Activated naive CD4-positive, alpha-beta T cell (primary cell): ENCODE measurements at places on chromosomes 7 and 10.

GRCh38 chr10:24382979-24383663, 174.2 kb downstream of the KIAA1217 start:
- DNase-seq = no peak

GRCh38 chr10:104391150-104391968, 37.7 kb downstream of the CFAP58 start:
- no peak for DNase-seq

- no peak for DNase-seq
These were observed 254.2 kb downstream of the MAGI2 start for GRCh38 chr7:79199266-79199665.

- DNase-seq = no peak
These were observed 43.0 kb downstream of the UNCX start for GRCh38 chr7:1275451-1276381.

DNA sequence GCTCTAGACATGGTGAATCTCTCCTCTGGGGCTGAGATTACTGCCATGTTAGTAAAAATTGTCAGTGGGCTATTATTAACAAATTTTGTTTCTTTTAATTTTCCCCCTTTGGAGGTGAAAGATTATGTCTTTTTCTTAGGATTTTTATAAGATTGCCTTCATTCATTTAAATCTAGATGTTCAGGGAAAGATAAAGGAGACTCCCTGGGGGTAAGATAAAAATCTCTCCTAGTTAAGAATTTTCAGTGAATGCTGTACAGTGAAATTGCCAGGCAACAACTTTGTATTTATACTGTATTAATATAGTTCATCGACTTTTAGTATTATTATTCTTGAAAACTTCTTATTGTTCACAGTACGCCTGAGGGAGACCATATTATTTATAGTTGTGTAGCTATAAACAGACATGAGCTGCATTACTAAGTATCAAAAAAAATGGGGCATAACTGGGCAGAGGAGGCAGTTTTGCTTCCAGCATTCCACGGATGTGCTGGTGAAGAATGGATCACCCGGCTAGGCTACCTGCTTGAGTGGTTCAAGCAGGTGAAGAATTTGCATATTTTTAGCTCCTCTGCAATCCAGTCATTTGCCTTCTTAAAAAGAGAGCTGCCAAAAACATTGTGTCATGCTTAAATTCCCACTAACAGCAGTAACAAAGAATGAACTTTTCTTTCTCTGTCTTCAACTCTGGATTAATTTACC, 552.1 kb downstream of the DNAJB9 start:
- DNase-seq = no peak

DNA sequence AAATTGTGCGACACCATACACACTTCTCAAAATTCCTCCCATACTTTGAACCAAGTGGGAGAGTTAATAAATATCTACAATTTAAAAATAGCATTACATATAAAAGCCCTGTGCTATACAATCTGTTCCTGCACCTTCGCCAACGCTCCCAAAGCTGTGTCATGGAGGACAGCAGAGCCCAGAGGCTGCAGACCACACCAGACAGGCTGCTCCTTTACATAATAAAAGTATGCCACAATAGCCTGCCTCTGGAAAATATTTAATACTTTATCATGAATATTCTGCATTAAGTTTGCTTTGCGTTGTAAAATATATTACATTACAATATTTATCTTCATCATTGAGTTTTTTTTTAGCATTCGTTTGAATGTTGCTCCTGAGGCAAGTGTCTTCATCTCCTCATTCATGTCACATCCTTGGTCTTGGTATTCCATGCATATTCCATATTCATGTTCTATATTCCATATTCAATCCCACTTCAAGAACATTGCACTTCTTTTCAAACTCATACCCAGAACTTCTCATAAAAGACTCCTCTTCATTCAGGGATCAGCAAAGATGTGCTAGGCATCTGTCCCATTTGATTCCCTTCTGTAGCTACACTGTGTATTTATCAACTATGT, 663.9 kb downstream of the POM121L12 start:
- DNase-seq = no peak

GRCh38 chr7:128100949-128101713, 69.9 kb upstream of the LRRC4 start:
- DNase-seq = no peak

GRCh38 chr7:2141021-2141410, 91.7 kb downstream of the MAD1L1 start:
- no peak for DNase-seq

- no peak for DNase-seq
These were observed 58.6 kb downstream of the PLXDC2 start for GRCh38 chr10:19874791-19875190.

DNA sequence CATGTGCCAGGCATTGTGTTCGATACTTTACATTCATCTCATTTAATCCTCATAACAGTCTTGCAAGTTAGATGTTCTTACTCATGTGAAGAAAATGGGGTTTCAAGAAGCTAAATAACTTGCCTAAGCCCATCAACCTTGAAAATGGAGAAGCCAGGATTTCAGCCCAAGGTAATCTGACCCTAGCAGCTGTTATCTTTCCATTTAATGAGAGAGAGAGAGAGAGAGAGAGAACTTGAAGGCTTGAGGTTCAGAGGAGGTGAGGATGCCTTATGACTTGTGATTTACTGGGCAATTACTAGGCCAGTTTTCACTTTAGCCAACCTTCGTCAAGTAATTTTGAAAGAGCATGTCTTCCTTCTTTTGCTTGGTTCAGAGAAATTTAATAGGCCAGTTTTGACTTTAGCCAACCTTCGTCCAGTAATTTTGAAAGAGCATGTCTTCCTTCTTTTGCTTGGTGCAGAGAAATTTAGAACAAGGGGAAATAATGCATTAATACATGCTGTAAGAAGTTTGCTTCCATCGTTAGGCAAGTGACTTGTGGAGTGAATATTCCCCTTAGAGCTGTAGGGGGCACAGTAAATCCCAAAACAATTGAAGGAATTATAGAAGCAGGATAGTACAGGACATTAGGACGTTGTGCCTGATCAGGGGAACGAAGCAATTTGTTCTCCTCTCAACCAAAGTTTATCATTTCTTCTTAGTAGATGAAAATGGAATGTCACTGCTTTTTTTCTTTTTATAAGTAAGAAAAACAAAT, 143.0 kb upstream of the BMPER start:
- DNase-seq = no peak

DNA sequence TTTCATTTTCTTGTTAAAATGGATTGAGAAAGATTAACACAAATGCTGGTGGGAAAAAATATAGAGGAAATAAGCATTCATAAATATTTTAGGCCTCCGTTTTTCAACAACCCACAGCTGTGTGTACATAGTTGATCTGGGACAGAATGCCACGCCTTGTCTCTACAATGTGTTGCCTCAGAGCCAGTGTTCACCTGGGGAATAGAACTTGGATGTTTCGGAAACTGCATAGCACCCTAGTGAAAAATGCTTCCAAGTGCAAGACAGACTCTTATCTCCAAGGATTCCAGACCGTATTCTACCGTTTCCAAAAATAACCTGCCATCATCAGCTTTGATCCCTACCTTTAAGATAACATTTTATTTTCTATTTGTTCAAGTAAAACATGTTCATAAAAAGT, 260.9 kb downstream of the SDK1 start:
- DNase-seq = no peak

DNA sequence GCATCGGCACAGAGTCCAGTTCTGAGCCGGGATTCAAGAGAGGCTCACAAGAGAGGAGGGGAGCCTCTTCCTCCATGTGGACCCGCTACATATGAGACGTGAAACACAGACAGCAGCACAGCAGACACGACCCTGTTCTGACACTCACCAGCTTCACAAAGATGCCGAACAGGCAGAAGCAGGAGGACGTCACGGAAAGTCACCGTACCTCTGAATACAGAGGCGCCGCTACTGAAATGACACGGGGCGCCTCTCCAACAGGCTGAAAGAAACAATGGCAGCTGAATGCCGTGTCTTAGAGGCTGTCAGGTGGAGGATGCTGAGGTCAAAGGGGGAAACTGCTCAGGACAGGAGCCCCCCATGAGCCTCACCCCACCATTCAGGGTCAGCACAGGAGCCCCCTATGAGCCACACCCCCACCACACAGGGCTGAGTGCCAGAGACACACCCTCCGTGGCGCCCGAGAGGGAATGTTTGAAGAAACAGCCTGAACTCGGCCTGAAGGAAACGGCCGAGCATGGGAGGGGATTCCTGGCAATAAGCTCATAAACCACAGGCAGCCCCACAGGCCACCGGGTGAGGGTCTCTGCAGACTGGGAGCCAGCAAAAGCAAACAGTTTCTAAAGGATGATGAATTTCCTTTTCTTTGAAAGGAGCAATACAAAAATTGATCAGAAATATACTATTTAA, 510.3 kb downstream of the PTPRN2 start:
- no peak for DNase-seq

- DNase-seq = no peak
These were observed 25.2 kb downstream of the CTBP2 start for GRCh38 chr10:125134916-125135770.

DNA sequence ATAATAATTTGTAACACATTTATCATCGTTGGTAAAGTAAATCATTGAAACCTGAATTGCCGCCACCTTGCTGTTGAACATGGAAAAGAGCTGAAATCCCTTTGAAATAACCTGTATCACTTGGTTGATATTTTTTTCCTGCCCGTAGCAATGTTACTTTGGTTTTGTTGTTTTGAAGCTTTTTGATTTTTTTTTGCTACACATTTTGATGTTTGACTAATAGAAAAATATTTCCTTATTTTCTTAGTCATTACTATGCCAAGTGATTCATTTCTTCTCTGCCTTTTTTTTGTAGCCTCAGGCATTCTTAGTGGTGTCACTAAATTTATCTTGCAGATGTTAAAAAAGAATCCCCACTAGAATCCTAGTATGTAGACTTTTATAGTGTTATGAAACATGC, 235.1 kb upstream of the MEOX2 start:
- no peak for DNase-seq

- no peak for DNase-seq
These were observed 20.5 kb upstream of the FZD1 start for GRCh38 chr7:91243591-91244301.

GRCh38 chr7:72710983-72711382, 117.0 kb downstream of the TYW1B start:
- no peak for DNase-seq

DNA sequence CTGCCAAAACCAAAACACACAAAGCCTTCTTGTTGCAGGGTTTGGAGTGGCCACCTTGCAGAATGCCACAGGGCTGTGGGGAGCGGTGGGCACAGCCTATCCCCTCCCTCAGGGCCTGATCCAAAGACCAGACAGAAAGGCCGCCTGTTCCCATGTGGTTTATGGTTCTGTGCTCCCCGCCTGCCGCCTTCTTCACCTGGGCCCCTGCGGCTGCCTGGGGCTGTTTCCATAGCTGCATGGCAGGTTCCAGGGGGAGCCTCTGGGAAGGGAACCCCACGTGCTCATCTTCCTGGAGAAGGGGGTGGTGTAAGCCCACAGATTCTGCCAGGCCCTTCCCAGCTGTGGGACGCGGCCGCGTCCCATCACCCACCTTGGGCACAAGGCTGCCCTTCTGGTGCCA, 70.7 kb upstream of the EZH2 start:
- no peak for DNase-seq

DNA sequence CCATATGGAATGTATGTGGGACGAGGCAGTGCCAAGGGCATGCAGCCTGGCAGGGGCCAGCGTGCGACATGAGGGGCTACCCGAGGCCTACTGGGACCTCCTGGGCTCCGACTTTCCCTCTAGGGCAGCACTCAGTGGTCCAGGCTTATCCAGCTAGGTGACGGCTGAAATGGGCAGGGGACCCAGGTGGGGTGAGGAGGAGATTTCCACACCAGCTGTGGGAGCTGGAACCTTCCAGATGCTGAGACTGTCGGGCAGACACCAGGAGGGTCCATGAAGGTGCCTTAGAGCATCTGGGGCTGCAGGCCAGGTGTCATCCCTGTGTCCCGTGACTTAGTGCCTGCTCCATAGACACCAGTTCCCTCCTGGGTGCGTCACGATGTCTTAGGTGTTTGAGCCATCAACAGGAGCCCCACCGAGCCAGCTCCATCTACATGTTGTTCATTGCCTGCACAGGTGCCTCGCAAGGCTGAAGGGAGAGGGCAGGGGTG, 13.4 kb downstream of the ZNF316 start:
- DNase-seq = no peak

DNA sequence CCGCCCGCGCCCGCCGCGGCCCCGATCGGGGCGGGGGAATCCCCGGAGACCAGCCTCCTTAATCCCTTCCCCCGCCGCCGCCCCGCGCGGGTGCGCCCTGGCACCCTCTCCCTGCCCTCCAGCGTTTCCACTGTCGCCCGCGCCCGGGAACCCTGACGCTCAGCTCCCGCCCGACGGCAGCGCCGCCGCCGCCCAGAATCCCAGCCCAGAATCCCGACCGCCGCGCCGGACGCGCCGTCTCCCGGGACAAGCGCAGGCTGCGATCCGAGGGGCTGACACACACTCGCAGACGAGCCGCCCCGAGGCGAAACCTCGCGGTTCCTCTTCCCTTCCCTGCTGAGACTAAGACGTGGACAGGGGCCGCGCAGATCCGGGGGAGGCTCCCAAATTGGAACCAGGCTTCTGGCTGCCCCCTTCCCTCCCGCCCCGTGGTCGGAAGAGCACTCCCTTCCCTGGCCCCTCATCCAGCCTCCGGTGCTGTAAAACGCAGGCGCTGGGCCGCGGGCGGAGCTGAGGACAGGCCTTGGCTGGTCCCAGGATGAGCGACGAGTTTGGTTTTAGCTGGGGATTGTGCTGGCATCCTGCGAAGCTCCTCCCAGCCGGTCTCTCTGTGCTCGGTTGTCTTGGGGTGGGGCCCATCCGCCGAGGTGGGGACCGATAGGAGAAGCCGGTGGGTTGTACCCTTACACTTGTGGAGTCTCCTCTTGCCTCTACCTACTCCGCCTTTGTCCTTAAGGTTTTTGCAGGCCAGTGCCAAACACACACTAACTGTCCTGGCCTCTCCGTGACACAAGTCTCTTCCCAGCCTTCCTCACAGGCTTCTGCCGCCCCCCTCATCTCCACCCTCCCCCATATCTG, 1.1 kb downstream of the MARVELD1 start:
- DNase-seq = no peak

DNA sequence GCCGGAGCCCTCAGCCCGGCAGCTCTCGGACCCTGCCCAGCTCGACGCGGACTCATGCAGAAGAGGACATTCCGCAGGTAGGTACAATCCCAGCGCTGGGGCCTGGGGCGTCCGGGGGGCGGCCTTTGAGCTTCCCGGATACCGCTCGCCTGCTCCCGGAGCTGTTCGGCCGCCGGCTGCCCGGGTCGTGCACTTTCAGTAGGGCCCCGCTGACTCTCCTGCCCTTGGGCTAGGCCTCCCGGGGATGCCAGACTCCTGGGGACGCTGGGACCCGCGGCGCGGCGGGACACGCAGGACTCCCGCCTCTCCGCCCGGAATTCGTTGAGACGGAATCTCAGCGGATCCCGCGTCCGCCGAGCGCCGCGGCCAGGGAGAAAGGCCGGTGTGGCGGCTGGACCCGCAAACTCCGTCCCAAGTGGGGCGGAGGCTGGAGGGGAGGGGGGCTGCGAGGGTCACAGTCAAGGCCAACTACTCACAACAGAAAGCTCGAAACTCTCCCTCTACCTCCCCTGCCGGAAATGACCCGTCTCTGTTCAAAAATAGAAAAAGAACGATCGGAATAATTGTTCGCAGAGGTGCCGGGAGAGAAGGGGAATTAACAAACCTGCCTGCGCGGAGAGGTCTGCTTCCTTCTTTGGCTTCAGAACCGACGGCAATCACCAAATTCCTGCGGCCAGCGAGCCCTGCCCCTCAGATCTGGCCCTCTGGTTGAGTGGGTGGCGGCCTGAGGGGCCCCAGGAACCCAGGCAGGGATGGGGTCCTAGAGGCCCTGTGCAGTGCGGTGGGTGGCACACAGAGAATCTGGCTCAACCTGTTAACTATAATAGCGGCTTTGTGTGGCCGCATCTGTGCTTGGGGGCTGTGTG, 9.2 kb downstream of the TLX1 start:
- DNase-seq = no peak
